ENCODE measurements at places on chromosomes 1 and 21.
A peak's percentile ranks its signal among the peaks of the same experiment; 100 is the strongest.

DNA sequence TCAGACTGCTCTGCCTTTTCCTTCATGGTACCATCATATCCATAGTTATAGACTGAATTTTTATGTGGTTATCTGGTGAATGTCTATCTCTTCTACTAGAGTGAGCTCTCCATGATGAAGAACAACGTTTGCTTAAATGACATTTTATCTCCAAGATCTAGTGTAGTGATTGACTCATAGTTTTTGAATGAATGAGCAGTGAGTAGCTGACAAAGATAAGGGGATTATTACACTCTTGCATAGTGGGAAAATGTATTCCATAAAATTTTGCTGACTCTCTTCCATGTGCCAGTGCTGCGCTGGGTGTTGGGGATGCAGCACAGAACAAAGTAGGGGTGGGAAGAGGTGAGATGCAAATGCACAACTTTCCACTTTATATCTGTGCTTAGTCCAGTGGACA lies 147.7 kb downstream of the TGFB2 start:
- no peak for DNase-seq

DNA sequence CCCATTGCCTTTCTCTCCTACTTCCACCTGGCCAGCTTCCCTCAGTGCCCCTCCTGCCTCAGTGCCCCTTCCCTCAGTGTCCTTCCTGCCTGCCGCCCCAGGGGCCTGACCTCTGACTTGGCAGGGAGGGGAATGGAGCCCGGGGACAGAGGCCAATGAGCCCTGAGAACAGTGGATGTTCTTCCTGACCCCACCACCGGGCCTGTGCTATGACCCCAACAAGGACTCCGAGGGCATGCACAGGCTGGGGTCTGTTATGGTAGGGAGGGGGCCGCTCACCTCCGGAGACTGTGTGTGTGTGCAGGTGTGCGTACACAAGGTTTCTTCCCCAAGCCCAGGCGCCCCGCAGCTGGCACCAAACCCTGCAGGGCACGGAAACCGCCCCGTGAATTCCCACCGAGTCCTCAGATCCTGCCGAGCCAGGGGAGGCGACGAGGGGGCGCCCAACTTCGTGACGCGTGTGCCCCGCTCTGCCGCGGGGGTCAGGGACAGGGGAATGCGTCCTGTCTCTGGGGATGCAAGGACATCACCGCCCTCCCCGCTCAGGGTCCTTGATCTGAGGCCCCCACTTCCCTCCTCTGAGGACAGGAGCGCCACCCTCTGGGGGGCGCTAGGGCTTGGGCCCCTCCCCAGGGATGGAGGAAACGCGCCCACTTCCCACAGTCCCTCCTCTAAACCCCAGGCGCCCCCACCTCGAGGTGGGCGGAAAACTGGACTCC lies 766 bp downstream of the RAP1GAP start:
- DNase-seq, result peak; percentile 37

DNA sequence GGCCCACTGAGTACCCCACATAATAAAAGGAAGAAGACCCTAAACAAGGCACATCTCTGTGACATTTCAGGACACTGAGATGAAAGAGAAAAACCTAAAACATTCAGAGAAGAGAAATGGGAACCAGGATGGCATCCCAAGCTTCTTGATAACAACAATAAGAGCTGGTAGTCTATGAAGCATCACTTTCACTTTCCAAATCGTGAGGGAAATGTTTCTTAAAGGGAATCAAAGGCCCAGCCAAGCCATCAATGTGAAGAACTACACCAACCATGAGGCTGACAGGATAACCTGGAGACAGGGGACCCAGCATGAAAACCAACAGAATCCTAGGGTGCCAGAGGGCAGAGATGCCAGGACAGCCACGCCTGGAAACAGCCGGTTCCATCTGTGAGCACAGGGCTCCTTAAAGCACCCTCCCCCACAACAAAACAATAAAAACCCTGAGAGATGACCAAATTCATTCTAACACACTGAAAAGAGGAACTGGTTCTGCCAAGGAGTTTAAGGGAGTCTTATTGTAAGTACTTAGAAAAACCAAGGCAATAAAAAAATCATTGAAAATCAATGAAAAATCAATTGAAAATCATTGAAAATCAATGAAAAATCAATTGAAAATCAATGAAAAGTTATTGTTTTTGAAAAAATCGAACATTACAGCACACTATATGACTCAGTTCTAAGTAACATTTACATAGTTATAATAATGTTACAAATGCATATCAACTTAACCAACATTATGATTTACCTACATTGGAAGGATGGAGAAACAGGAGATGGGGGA lies 141.5 kb upstream of the ERG start:
- DNase-seq, result no peak

DNA sequence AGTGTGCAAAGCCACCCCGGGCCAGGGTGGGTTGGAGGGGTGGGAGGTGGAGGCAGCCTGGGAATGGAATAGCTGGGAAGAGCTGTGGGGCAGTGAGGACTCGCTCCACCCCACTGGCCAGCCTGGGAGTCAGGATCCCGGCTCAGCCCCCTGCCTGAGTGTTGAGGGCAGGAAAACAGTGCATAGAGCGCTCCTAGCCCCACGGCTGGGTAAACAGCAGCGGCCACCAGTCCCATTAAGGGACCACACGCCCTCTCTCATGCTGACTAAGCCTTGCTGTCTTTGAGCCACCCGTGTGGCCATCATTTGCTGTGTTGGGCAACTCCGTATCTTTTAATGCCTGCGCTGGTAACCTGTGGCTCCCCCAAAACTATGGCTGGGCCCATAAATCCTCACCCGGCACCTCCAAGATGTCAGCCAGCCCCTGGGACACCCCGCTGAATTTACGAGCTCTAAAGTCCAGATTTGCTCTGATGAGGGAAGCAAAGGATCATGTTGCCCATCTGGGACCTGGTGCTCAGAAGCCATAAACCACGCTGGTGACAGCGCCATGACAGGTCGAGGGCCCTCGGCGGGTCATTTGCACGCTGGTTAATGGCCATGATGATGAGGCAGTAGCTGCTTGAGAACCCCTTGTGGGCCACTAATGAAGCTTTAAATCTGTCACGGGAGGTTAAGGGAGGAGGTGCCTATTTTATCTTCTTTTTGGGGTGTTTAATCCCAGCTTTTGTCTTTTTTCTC lies 34.9 kb downstream of the SYF2 start:
- no peak for DNase-seq

All from GM13976 (cell line).